Cardiac septum (tissue), 1 donor: ENCODE measurements at places on chromosomes 7 and 10. TPM values are rescaled to one million over a fixed set of nuclear protein-coding genes. Genes with fewer than 3 reads are reported as not detected.

Gene CACUL1
- total RNA-seq = 31.6 TPM

DNA sequence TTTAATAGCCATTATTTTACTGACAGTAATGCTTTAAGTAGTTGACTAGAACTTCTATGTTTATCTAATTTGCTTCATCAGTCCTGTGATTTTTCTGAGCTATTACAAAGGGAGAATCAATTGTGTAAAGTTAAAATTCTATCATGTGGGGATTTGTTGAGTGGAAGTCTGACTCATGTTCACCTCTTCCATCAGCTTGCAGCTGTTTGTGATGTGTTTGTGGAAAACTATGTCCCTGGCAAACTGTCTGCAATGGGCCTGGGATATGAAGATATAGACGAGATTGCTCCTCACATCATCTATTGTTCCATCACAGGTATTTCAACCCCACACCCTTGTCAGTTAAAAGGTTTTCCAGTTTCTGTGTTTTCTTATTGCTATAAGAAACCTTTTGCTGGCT is 59.9 kb downstream of the SUGCT start:
- no peak for DNase-seq

GRCh38 chr10:3248526-3249306 is 76.1 kb upstream of the PITRM1 start:
- DNase-seq = no peak

Gene FAM237B
- not detected for total RNA-seq

GRCh38 chr7:20267482-20267881 is 50.3 kb upstream of the MACC1 start:
- no peak for DNase-seq

GRCh38 chr10:52649511-52649910 is 123.1 kb downstream of the MBL2 start:
- DNase-seq = no peak

DNA sequence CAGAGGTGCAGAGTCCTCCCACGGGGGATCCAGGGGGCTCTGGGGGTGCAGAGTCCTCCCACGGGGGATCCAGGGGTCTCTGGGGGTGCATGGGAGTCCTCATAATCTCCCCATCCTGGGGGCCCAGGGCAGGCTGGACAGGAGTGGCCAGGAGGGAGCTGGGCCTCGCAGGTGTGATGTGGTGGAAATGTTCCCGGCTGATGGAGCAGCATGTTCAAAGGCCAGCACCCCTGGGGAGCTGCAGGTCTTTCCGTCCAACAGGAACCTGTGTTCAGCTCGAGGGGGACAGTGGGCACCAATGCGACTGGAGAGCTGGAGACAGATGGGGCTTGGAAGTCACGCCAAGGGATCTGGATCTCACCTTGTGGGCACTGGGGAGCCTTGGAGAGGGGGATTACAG is 38.5 kb upstream of the PSMG3 start:
- no peak for DNase-seq

GRCh38 chr10:112587729-112588128 is 140.7 kb downstream of the VTI1A start:
- DNase-seq = no peak

Gene OPALIN
- total RNA-seq = not detected

- DNase-seq = no peak
Observed at GRCh38 chr10:78155722-78156121, 122.1 kb downstream of the RPS24 start.

GRCh38 chr7:68730964-68731363 is 867.3 kb upstream of the AUTS2 start:
- no peak for DNase-seq

DNA sequence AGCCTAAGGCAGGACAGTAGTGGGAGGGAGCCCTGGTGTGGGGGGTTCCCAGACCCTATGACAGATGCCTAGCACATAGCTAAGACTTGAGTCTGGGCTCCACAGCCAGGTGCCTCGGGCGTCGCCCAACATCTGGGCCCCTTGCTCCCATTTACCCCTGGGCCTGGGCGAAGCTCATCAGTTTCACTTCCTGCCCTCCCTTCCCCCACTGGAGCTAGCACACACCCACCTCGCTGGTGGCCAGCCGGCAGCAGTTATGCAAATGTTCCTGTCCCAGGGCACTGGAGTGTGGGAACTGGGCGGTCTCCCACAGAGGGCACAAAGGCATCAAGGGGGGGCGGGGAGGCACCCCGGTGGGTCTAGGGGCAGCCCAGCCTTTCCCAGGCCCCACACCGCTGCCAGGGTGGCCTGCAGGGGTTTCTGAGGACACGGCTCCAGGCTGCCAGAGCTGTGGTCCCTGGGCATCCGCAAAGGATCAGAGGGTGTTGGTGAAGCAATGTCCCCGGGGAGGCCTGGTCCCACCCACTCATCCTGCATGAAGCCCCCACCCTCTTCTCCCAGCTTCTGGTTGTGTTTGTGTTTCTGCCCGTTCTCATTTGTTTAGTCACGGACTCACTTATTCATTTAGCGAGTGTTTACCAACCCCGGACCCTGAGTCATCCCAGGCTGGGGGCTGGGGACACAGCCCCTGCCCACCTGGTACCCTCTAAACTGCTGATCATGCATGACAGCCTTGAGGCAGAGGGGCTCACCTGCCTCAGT is 20.4 kb downstream of the SH2B2 start:
- DNase-seq = no peak

DNA sequence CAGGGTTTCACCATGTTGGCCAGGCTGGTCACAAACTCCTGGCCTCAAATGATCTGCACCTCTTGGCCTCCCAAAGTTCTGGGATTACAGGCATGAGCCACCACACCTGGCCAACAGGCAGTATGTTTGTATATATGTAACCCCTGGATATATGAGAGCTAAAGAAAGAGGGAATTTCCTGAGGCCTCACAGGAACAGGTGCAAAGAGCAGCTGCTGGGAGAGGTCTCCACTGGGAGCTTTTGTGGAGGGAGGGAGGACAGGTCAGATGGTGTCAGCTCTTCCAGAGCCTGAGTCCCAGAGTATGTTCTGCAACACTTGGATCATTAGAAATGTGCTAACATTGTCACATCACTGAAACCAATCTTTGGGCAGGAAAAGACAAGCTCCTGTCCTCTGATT is 110.1 kb upstream of the KIF5B start:
- DNase-seq = peak; percentile 17

DNA sequence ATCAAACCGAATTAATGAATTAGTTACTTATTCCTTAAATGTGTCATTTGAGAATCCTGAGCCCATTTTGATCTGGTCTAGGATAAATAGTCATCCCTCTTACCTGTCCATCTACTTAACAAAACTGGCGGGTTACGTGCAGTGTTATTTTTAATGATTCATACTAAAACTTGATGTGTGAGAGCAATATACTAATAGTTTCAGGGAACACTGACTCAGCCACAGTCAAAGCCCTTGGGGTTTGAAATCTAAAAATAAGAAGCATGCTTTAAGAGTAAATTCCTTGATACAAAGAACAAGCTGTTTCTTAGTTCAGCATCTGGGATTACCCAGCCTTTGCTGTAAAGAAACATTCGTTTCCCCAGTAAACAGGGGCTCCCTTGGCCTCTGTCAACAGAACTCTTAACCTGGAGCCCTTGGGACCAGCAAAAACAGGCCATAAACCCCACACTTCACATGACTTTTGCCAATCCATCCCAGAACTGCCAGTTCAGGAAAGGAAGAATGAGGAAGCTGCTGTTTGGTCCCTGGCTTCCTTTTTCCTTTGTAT is 370.6 kb upstream of the IGFBP3 start:
- DNase-seq = no peak

Gene TET1
- 1.2 TPM for total RNA-seq

Gene CASTOR2
- total RNA-seq = 27.3 TPM

- no peak for DNase-seq
Observed at GRCh38 chr10:121722665-121723064, 124.4 kb upstream of the FGFR2 start.

- no peak for DNase-seq
Observed at GRCh38 chr10:70492786-70493659, 14.5 kb downstream of the PALD1 start.

DNA sequence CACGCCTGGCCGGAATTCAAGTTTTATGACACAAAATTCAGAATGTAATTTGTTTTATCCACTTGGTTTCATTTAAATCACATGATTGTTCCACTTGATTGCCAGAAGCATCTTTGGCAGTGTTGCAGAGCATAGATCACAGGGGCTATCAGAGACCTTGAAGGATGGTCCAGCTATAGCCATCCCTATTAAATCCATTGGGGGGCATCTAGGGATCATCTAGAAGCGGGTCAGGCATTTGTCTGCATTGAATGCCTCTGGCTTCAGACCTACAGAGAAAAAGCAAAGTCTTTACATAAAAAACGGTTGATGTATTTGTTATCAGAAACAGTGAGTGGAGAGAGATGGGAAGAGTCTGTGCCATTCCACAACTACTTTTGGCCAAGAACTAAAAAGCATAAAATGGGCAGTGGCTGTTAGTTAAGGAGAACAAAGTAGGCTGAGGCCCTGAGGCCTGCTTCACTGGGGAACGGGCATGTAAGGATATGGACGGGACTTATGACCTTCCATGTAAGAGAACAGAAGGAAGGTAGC is 146.3 kb downstream of the NXPH1 start:
- DNase-seq = no peak

DNA sequence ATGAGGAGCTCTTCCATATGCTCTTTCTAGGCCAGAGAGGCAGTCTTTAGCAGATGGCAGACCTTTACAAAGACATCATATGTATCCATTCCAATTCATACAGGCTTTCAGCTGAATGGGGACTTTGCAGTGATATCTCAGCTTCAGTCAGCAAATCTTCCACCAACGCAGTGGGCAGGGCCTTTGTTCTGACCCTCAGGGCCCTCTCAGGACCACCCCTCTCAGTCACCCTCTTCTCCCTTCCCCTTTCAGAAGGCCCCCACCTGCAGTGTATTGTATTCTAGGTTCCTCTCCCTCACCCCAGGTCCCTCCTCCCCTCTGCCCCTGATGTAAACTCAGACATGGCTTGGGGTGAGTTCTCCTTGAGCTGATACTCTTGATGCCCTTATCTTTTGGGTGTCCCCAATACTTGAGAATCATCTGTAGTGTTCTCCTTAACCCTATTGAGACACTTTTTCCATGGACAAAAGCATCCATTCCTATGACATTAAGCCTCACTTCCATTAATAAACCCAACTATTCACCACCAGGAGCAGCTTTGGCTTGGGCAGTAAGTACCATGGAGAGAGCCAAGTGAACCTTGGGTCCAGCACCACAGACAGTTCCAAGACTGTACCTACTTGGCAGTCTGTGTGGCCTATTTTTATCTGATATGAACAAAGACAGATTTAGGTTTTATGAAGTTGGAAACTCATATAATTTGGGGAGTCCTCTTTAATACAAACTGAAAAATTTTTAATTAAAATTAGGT is 62.7 kb downstream of the ADCYAP1R1 start:
- DNase-seq = no peak

DNA sequence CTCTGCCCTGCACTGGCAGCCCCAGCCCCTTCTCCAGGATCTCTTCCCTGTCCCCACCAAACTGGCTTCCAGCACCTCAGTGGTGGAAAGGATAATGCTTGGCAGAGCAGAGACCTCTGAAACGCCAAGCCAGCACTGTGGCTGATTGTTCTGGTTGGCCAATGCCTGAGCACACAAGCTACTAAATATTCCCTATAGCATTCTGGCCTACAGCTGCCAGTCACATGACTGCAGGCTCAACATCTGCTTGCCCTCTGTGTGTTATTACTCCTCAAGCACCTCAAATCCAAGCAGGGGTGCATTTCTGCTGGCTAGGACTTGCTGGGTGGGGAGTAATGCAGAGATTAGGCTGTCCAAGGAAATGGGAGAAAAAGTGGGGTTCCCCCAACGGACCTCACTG is 6.1 kb downstream of the TBATA start:
- DNase-seq = peak; percentile 44

GRCh38 chr7:35781200-35781701 is 19.6 kb upstream of the SEPTIN7 start:
- DNase-seq = no peak

GRCh38 chr7:132508724-132509353 is 67.4 kb downstream of the PLXNA4 start:
- DNase-seq = no peak

DNA sequence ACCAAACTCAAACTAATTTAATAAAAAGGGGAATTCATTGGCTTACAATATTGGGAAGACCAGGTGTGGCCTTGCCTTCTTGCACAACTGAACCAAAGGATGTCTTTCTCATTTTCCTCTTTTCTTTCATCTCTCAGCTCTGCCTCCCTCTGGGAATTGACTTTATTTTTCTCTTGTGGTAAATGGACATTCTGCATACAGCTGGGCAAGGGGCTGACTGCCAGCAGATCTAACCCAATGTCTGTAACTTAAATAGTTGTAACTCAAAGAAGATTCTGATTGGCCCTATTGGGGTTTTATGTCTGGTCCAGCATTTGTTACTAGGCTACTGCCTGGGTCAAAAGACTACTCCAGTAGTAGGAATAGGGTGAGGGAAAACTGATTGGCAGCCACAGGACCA is 15.3 kb downstream of the PTTG1IP2 start:
- no peak for DNase-seq

DNA sequence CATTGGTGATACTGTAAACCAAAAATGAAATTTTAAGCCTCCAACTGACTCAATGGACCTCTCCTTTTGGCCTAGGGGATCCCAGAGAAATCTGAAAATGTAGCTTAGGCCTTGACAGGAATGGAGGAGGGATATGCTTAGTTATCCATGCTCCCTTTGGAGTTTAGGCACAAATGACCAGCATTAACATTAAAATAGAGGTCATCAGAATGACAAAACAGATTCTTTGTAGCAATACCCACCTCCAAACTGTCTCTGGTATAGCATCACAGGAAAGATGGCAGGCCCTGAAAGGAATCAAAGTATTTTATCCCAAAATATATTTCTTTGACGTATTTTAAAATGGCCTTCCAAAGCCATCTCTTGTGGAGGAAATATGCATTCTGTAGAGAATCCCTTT is 39.1 kb upstream of the LRRN3 start:
- no peak for DNase-seq

GRCh38 chr10:96446966-96447596 is 66.6 kb downstream of the TLL2 start:
- no peak for DNase-seq

GRCh38 chr7:156378806-156379205 is 261.8 kb upstream of the RNF32 start:
- no peak for DNase-seq

- DNase-seq = peak; percentile 59
Observed at GRCh38 chr10:101762736-101763135, 13.2 kb downstream of the FGF8 start.

Gene NAT16
- not detected for total RNA-seq

Gene SLF2
- total RNA-seq = 22.8 TPM

Gene NPSR1
- not detected for total RNA-seq

DNA sequence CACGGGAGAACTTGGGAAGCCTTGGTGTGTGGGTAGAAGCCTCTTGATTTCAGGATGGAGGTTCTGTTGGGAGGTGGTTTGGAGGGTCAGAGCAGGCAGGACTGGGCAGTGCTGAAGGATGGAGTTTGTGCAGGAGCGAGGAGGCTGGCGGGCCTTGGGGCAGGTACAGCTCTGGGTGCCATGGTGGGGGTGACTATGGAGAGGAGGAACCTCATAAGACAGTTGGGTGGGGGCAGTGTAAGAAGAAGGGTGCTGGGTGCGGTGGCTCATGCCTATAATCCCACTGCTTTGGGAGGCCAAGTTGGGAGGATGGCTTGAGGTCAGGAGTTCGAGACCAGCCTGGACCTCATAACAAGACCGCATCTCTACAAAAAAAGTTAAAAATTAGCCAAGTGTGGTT is 54.7 kb upstream of the GTF2IRD1 start:
- DNase-seq = no peak
